B cell (primary cell): ENCODE measurements at places on chromosomes 6 and 20. TPM values are rescaled to one million over a fixed set of nuclear protein-coding genes. Genes with fewer than 3 reads are reported as not detected.

GRCh38 chr6:128827675-128828464 lies 55.1 kb upstream of the LAMA2 start:
- DNase-seq: no peak

DNA sequence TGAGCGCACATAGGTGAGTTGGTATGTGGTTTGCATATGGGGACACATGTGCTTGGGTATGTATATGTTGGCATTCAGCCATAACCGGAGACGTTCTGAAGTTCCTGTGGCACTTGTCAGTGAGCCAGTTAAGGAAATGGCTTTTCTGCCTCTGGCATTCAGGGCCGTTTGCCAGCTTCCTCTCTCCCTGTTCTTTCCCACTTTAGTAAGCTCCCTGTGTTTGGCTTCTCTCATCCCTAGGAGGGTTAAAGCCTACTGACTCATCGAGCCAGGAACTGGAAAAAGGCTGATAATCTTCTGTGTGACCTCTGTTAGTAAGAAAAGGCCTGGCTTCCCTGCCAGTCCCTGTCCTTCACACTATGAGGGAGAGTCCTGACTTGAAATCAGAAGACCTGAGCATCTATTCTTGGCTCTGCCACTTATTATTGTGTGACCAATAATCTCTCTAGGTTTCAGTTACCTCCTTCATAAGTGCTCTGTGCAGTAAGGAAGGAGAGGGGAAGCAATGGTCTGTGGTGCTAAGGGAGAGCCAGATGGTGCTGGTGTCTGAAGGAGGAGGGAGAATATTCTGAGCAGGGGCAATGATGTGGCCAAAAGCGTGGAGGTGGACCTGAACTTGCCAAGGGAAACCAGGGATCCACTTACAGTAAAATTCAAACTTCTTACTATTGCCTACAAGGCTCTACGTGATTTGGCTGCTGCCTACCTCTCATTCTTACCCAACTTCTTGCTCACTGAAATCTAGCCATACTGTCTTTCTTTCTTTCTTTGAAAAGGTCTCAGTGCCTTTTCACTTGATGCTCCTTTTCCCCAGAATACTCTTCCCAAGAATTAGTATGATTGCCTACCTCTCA lies 31.4 kb downstream of the ACSS2 start:
- no peak for DNase-seq

TUBB2B gene
- polyA plus RNA-seq: 4.9 and 14.7 TPM in 2 replicates

DNA sequence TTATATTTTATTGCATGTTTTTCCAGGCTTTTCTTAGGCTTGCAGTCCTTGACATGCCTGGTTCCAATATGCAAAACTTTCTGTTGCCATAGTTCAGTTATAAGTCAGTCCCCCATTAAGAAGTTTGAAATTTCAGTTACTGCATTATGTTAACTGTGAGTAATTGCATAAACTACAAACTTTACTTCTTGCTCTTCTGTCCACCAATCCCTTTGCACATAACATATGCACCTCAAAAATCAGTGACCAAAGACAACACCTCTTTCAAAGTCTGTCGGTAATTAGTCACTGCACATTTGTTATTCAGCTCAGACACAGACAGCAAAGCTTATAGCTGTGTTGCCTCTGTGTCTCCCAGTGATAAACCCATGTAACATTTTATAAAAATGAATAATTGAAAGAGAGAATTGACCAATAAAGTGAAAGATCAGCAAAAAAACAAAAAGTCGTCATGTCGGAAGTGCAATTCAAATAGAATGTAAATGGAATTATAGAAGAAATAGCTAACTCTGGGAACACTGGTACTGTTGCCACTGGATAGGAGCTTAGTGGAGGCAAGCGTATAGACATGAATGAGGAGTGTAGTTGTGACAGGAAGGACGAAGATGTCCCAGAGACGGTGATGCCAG lies 50.3 kb upstream of the BTBD3 start:
- no peak for DNase-seq

GRCh38 chr6:34568341-34569201 lies 12.4 kb upstream of the SPDEF start:
- DNase-seq: no peak

TSPO2 gene
- polyA plus RNA-seq: not detected in 2 replicates

DNA sequence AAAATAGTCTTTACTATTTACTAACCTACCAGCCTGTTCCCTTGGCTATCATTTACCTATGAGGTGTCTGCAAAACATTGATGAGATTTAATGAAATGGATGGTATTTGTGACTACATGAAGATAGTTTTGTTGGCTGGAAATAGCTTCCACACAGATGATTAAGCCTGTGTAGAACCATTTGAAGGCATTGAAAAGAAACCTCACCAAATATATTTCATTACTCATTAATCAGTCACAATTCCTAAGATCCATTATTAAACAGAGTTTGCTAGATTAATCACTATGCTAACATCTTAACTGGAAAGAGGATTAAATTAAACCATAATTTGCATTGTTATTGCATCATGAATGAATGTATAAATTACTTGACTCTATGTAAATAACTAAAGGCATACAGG lies 560.3 kb downstream of the BMP2 start:
- no peak for DNase-seq

DNA sequence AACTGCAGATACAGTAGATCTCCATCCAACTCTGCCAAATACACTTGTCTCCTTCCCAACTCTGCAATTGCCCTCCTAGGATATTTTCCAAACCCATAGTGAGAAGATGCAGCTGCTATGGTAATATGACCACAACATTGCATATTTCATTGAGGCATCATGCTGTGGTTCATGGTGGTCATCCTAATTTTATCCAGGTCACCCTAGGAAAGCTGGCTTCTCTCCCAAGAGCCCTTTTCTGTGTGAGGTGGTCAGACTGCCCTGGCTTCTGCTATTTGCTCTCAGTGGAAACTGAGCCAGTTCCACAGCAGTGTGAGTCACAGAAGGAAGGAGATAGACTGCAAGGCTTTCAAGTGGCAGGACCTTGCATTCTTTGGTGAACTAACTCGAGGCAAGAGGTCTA lies 5.5 kb downstream of the OGFRL1 start:
- no peak for DNase-seq

DNA sequence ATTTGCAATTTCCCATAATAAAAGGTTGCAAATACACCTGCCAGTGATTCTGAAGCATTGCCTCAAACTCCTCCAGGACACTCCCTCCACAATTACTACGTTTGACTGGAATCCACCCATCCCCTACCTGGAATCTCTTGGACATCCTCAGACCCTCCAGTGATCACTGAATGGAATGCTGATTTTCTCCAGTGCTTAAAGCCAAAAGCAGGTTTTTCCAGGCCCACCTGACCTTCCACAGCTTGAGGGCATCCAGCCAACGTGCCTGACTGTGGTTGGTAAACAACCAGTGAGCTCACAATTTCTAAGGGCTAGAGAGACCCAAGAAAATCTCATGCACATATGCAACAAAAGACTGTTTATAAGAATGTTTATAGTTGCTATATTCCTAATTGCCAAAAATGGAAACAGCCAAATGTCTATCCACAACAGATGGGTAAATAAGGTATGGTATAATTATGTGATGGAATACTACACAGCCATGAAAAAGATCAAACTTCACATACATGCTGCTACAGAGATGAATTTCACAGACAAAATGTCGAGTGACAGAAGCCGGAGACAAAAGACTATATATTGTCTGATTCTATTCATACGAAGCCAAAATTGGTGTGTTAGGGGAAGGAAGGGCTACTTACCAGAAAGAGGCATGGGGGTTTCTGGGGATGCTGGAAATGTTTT lies 147.1 kb upstream of the RREB1 start:
- DNase-seq: no peak

GRCh38 chr6:74657011-74657410 lies 548.8 kb downstream of the COL12A1 start:
- DNase-seq: no peak

DNA sequence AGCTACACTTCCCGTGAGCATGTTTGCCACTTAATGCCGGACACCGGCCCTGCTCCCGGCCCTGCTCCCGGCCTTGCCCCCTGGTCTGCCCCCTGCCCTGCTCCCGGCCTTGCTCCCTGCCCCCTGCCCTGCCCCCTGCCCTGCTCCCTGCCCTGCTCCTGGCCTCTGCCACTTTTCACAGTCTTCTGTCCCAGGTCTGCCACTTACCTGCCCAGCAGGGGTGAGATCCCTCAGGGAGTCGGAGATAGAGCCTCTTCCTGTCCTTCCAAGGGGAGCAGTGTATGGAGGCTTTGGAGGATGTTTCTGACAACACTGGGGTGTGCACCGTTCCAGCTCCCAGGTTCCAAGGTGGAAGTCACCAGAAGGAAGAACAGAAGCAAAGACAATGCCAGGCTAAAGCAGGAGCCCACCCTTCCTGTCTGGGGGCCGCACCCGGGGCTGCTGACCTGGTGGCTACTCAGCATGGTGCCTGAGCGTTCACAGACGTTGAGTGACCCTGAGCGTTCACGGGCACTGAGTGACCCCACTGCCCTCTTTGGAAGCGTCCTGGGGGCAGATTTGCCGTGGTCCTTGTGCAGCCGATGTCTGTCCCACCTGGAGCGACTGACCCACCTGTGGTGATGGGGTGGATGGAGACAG lies 199.8 kb downstream of the DLL1 start:
- no peak for DNase-seq

- DNase-seq: no peak
Measured at GRCh38 chr6:96469312-96469711, 52.3 kb upstream of the UFL1 start.

- no peak for DNase-seq
Measured at GRCh38 chr6:159172091-159172491, 2.9 kb downstream of the FNDC1 start.

POU5F1 gene
- 0.26 and 0.88 TPM in 2 replicates for polyA plus RNA-seq

DDRGK1 gene
- polyA plus RNA-seq: 35.6 and 41.7 TPM in 2 replicates

GRCh38 chr6:14172562-14172961 lies 55.0 kb downstream of the CD83 start:
- no peak for DNase-seq
